IgD-negative memory B cell (primary cell): ENCODE measurements at places on chromosomes 16 and 17. TPM values are rescaled to one million over a fixed set of nuclear protein-coding genes. Genes with fewer than 3 reads are reported as not detected.

The HNF1B gene
- polyA plus RNA-seq = not detected

The KRTAP4-5 gene
- polyA plus RNA-seq = not detected

The TEX14 gene
- polyA plus RNA-seq = not detected

The ZNF771 gene
- 4.8 TPM for polyA plus RNA-seq

The NRN1L gene
- polyA plus RNA-seq = 0.95 TPM

The HEATR3 gene
- 6.9 TPM for polyA plus RNA-seq

The CHMP6 gene
- polyA plus RNA-seq = 30.2 TPM

The ABCC3 gene
- polyA plus RNA-seq = 0.91 TPM

The TERF2IP gene
- polyA plus RNA-seq = 128 TPM

The ABI3 gene
- 34.2 TPM for polyA plus RNA-seq

The KRT9 gene
- not detected for polyA plus RNA-seq

The ZFP3 gene
- 1.4 TPM for polyA plus RNA-seq

The TBC1D3K gene
- not detected for polyA plus RNA-seq

The XYLT1 gene
- polyA plus RNA-seq = 0.80 TPM

The KCNH6 gene
- polyA plus RNA-seq = not detected

The ABCA8 gene
- not detected for polyA plus RNA-seq

The DCAKD gene
- 13.8 TPM for polyA plus RNA-seq
